ENCODE measurements at places on chromosomes 5 and 9.

GRCh38 chr5:154418344-154418820 lies 27.4 kb upstream of the SAP30L start:
- no peak for DNase-seq

GRCh38 chr9:107737987-107738743 lies 248.6 kb upstream of the KLF4 start:
- no peak for DNase-seq

DNA sequence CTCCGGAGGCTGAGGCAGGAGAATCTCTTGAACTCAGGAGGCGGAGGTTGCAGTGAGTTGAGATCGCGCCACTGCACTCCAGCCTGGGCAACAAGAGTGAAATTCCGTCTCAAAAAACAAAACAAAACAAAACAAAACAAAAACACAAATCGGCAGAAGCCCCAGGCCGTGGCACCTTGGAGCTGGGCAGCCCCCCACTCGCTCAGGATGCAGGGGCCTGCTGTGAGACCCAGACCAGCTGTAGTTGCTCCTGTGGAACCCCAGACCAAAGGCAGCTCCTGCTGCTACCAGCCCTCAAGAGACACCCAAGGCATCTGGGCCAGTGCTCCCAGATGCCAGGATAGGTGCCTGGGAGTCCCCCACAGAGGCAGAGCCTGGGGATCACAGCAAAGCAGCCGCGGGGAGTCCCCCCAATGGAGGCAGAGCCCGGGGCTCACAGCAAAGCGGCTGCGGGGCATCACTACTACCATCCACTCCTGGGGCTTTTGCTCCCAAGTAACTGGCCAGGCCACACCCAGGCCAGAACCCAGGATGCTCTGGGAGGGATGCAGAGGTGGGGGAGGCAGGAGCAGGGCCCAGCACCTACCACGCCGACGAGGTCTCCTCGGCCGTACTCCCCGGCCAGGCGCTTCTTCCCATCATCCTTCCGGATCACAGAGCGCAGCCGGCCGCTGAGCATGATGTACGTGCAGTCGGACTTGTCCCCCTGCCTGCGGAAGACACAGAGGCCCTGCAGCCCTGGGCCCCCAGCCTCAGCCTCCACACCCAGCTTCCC lies 37.7 kb upstream of the NSMF start:
- no peak for DNase-seq

- peak; percentile 71 for DNase-seq
Observed at GRCh38 chr9:19471737-19472648, 63.2 kb downstream of the ACER2 start.

- DNase-seq: no peak
Observed at GRCh38 chr5:15914638-15915037, 265.0 kb downstream of the MARCHF11 start.

GRCh38 chr5:91224456-91224855 lies 158.7 kb downstream of the ARRDC3 start:
- DNase-seq: no peak

All from NCI-H526 (cell line).